Ascending aorta (tissue), 2 donors: ENCODE measurements at places on chromosomes 16 and 17. TPM values are rescaled to one million over a fixed set of nuclear protein-coding genes. Genes with fewer than 3 reads are reported as not detected.

DNA sequence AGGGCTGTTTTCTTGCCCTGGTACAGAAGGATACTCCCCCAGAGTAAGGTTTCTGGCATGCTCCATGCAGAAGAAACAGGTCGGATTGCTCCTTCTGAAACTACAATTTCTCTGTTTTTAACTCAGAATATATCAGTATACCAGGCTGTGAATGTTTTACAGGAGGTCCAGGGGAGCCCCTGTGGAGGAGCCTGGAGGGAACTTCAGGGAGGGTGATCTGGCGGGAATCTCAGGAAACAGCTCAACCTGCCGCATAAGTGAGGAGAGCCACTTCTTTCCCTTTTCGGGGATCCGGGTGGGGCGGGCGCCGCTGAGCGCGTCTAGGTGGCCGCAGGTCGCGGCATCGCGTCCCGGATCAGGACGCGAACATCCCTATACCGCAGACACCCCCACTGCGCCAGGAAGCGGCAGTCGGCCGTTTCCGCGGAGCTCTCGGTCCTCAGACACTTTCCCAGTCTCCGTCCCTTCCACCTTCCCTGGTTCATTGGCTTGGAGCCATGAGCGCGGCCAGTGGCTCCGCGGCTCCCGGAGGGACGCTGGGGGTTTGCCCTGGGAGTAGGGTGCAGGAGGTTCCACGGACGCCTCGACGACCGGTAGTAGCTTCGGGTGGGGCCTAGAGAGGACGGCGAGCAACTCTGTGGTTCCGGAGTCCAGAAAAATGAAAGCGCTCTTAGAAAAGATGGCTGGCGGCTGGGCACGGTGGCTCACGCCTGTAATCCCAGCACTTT lies 3.1 kb upstream of the ZNF764 start:
- H3K27me3 ChIP-seq, result no peaks in the 10 kb centered on the region
- peaks cover 9% of the 10 kb centered on the region for H3K4me1 ChIP-seq
- peak overlapping the region; percentile 49 for H3K27ac ChIP-seq
- no peaks in the 10 kb centered on the region for H3K36me3 ChIP-seq

DNA sequence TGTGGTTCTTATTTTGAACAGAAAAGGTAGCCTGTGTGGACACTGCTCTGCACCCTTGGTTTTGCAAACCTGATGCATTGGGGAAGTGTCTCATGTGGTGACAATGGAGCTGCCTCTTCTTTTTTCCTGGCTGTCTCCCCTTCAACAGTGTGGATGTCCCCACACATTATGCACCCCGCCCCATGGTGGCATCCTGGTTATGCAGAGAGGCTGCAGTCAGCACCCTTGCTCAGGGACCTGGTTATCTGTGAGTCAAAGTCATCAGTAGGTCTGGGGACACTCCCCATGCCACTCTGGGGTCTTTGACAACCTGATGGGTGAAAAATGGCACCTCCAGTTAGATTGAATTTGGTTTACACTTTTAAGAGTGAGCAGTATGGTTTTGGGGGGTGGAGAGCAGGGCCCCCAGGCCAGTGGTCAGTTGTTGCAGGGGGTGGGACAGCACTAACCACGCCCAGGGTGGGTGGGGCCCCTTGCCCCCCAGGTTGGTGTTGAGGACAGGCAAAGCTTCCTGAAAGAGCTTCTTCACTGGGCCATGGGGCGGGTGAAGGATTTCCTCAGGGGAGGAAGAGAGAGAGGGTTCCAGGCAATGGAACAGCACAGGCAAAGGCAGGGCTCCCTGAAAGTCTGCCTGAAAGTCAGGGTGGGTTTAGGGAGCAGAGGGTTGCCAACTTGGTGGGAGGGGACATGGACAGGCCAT lies 24.6 kb upstream of the KCNJ12 start:
- H3K4me1 ChIP-seq, result no peaks in the 10 kb centered on the region
- H3K27ac ChIP-seq, result no peak overlapping the region
- no peaks in the 10 kb centered on the region for H3K27me3 ChIP-seq

- peak overlapping the region; percentile 16 for H3K4me3 ChIP-seq
- H3K36me3 ChIP-seq, result peaks cover 4% of the 10 kb centered on the region
- H3K4me1 ChIP-seq, result peaks cover 13% of the 10 kb centered on the region
- no peaks in the 10 kb centered on the region for H3K27me3 ChIP-seq
Measured at GRCh38 chr16:24737391-24737871, 8.0 kb downstream of the TNRC6A start.

Gene PLCD3
- 65.5 TPM for total RNA-seq

DNA sequence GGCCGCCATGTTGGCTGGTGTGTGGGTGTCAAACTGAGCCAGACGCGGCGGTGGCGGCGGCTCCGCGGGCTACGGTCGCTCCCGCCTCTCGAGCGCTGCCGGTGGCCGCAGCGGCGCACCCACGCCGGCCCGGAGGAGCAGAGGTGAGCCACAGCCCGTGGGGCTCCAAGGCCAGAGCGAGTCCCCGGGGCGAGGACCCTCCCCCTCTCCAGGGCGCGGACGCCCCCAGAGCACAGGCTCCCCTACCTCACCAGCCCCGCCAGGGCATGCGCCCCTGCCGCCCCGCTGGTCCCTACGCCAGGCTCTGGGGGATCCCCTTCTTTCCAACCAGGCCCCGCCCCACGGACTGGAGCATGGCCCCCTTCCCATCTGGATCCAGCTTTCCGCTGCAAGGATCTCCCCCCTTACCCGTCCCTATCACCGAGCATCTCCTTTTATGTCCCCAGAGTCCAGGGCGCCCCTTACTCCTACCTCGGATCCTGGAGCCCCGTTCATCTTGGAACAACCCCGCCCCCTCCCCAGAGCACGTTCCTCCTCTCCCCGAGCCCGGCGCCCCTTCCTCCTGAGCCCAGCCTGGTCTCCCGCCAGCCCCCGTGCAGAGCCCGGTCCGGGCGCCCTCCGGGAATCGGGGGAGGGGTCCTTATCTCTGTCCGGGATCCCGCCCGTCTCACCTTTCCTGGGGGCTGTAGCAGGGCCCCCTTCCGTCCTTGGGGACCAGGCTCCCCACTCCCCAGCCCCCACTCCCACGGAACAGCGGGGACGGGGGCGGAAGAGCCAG lies 412 bp downstream of the EPN2 start:
- peak overlapping the region; percentile 81 for H3K4me3 ChIP-seq
- no peaks in the 10 kb centered on the region for H3K36me3 ChIP-seq
- no peaks in the 10 kb centered on the region for H3K27me3 ChIP-seq
- H3K4me1 ChIP-seq, result no peaks in the 10 kb centered on the region
- H3K27ac ChIP-seq, result peak overlapping the region; percentile 85

- H3K27ac ChIP-seq, result no peak overlapping the region
- H3K27me3 ChIP-seq, result no peaks in the 10 kb centered on the region
- H3K4me3 ChIP-seq, result no peak overlapping the region
- H3K4me1 ChIP-seq, result no peaks in the 10 kb centered on the region
Measured at GRCh38 chr17:66365903-66366302, 63.5 kb downstream of the PRKCA start.

- peaks cover 63% of the 10 kb centered on the region for H3K4me1 ChIP-seq
- no peak overlapping the region for H3K4me3 ChIP-seq
- H3K36me3 ChIP-seq, result peaks cover 10% of the 10 kb centered on the region
- peak overlapping the region; percentile 88 for H3K27ac ChIP-seq
- DNase-seq, result no peak
Measured at GRCh38 chr17:77405867-77406732, 265.3 kb downstream of the SEC14L1 start.

Gene MC1R
- 13.2 TPM for total RNA-seq

- DNase-seq, result no peak
- no peak overlapping the region for H3K4me3 ChIP-seq
- no peaks in the 10 kb centered on the region for H3K27me3 ChIP-seq
- H3K36me3 ChIP-seq, result peaks cover 10% of the 10 kb centered on the region
- H3K27ac ChIP-seq, result peak overlapping the region; percentile 95
Measured at GRCh38 chr17:50063561-50064252, 7.8 kb downstream of the ITGA3 start.

- no peaks in the 10 kb centered on the region for H3K36me3 ChIP-seq
- H3K4me1 ChIP-seq, result peaks cover 24% of the 10 kb centered on the region
- H3K4me3 ChIP-seq, result no peak overlapping the region
- no peak for DNase-seq
- no peaks in the 10 kb centered on the region for H3K27me3 ChIP-seq
Measured at GRCh38 chr16:10824111-10824893, 5.7 kb upstream of the TVP23A start.

DNA sequence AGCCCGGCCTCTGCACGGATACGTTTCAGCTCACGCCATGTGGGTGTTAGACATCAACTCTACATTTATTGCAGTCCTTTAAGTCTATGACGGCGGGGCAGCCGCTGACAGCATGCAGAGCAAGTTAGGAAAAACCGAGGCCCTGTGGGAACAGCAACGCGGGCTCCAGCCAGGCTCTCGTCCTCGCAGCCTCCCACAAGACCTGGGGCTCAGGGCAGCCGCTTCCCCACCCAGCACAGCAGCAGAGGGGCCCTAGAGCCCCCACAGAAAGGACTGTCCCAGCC lies 3.7 kb upstream of the MRPS34 start:
- H3K4me3 ChIP-seq, result no peak overlapping the region
- DNase-seq, result no peak
- H3K27me3 ChIP-seq, result no peaks in the 10 kb centered on the region

Gene KCNJ18
- total RNA-seq, result not detected

Gene MGAT5B
- total RNA-seq, result not detected

DNA sequence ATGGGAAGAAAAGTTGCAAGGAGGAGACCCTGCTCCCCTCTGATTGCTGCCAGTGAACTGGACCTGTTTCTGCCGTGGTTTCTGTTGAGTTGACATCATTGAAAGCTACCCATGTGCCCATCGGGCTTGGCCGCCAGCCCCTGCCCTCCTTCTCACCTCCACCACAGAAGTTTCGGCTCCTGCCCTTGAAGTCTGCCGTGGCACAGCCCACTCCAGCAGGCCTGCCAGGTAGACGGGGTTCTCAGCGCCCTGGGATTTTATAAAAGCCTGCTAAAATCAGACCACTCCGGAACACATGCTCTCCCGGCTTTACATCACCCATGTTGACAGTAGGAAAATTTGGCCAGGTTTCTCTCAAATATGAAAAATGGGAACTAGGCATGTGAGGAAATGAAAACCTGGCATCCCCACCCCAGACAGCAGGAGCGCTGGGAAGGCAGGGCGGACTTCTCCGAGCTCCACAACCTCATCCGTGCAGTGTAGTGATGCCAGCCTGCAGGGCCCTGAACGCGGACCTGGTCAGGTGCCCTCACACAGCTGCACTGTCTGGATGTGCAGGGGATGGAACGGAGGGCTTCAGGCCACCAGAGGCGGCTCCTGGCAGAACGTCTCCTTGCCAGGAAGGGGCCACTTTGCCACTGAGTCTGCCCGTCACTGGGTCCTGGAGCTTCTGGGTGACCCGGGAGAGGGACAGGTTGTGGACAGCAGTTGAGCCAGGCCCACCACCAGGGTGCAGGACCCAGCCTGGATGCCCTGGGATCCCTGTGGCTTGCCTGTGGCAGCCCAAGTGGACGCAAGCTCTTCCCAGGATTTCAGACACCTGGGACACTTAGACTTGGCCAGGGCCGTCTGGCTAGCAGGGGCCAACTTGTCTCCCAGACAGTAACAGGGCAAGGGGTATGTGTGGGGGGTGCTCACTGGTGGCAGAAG lies 6.9 kb upstream of the GSE1 start:
- H3K36me3 ChIP-seq, result no peaks in the 10 kb centered on the region
- H3K4me3 ChIP-seq, result no peak overlapping the region
- peaks cover 32% of the 10 kb centered on the region for H3K4me1 ChIP-seq
- H3K27me3 ChIP-seq, result no peaks in the 10 kb centered on the region

GRCh38 chr16:24983561-24983960 lies 31.6 kb downstream of the ARHGAP17 start:
- H3K36me3 ChIP-seq, result no peaks in the 10 kb centered on the region
- peak; percentile 21 for DNase-seq
- no peak overlapping the region for H3K4me3 ChIP-seq
- peak overlapping the region; percentile 55 for H3K27ac ChIP-seq
- no peaks in the 10 kb centered on the region for H3K27me3 ChIP-seq

DNA sequence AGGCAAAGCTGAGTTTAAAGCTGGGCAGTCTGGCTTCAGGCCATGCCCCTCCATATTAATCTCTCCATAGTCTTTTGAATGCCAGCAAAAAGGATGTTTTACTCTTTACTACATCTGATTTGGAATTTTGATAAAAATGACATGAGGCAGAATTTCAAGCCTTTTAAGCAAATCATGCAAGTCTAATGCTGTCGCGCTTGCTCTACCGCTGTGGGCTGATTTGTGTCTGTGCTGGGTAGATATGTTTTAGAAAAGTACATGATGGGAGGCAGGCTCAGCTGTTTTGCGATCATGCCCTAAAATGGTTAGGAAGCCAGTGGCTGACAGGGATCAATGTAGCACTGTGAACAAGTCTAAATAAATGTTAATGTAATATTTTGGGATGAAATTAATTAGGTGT lies 311.9 kb downstream of the CA10 start:
- no peaks in the 10 kb centered on the region for H3K4me1 ChIP-seq
- no peaks in the 10 kb centered on the region for H3K36me3 ChIP-seq
- no peak for DNase-seq
- H3K4me3 ChIP-seq, result no peak overlapping the region
- H3K27me3 ChIP-seq, result no peaks in the 10 kb centered on the region

Gene CD300C
- total RNA-seq, result not detected

DNA sequence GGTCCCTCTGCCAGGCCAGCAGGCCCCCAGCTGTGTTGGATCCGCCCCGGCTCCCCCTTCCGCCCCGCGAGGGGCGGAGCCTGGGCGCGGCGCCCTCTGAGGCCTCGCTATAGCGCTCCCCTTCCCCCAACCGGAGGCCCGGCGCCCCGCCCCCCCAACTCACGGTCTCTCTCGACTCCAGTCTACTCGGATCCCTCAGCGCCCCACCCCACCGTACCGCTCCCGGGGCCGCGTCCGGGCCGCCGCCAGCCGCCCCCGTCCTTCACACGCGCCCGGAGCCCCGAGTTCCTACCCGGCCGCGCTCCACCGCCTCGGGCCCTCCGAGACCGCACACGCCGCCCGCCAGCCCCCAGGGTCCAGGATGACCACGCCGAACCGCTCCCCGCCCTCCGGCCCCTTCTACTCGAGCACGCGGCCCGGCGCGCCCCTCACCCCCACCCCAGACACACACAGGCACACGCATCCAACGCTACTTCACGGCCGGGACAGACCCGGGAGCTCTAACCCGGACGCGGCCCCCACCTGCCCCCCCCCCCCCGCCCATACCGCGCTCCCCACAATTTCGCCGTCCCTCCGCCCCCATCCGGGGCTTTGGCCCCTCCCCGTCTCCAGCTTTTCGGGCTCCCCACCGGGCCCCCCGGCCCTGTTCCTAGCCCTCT lies 1.4 kb downstream of the PHF23 start:
- H3K4me3 ChIP-seq, result peak overlapping the region; percentile 92
- peaks cover 28% of the 10 kb centered on the region for H3K4me1 ChIP-seq
- peaks cover 10% of the 10 kb centered on the region for H3K36me3 ChIP-seq
- no peaks in the 10 kb centered on the region for H3K27me3 ChIP-seq
- H3K27ac ChIP-seq, result peak overlapping the region; percentile 88

- peaks cover 3% of the 10 kb centered on the region for H3K4me1 ChIP-seq
- no peaks in the 10 kb centered on the region for H3K27me3 ChIP-seq
- peaks cover 27% of the 10 kb centered on the region for H3K36me3 ChIP-seq
- H3K27ac ChIP-seq, result no peak overlapping the region
- H3K4me3 ChIP-seq, result no peak overlapping the region
- DNase-seq, result no peak
Measured at GRCh38 chr16:116015-116414, 22.5 kb downstream of the NPRL3 start.

DNA sequence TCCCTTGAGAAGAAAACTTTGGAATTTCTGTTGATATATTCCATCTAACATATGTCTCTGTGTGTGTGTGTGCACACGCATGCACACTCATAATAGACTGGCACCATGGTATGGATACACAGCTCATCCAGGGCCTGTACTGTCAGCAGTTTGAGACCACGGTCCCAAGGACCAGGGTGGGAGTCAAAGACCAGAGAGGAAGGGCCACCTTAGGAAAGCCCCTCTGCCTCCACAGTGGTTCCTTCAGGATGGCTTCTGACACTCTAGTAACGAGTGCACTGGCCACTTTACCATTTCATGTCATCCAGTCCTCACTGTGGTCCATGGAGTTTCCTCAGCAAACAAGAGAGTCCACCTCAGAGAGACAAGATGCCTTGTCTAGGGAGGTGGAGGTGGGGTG lies 81.8 kb downstream of the PLD6 start:
- no peak overlapping the region for H3K4me3 ChIP-seq
- DNase-seq, result no peak
- no peak overlapping the region for H3K27ac ChIP-seq
- peaks cover 10% of the 10 kb centered on the region for H3K4me1 ChIP-seq
